ENCODE measurements at places on chromosomes 2 and 18. TPM values are rescaled to one million over a fixed set of nuclear protein-coding genes. Genes with fewer than 3 reads are reported as not detected.

- H3K4me3 ChIP-seq: no peak overlapping the region
- H3K4me1 ChIP-seq: no peaks in the 10 kb centered on the region
- DNase-seq: no peak
- no peaks in the 10 kb centered on the region for H3K36me3 ChIP-seq
- H3K27ac ChIP-seq: no peak overlapping the region
These were observed 310.4 kb downstream of the LRRTM1 start for GRCh38 chr2:79994161-79994560.

GRCh38 chr2:54927085-54927750 is 123.0 kb downstream of the RTN4 start:
- H3K4me3 ChIP-seq: no peak overlapping the region
- no peaks in the 10 kb centered on the region for H3K27me3 ChIP-seq
- H3K27ac ChIP-seq: no peak overlapping the region
- no peaks in the 10 kb centered on the region for H3K36me3 ChIP-seq
- peak; percentile 41 for DNase-seq

GRCh38 chr18:29153091-29153490 is 976.2 kb upstream of the CDH2 start:
- DNase-seq: no peak
- H3K4me3 ChIP-seq: no peak overlapping the region
- no peaks in the 10 kb centered on the region for H3K36me3 ChIP-seq
- H3K27me3 ChIP-seq: no peaks in the 10 kb centered on the region
- H3K4me1 ChIP-seq: no peaks in the 10 kb centered on the region

DNA sequence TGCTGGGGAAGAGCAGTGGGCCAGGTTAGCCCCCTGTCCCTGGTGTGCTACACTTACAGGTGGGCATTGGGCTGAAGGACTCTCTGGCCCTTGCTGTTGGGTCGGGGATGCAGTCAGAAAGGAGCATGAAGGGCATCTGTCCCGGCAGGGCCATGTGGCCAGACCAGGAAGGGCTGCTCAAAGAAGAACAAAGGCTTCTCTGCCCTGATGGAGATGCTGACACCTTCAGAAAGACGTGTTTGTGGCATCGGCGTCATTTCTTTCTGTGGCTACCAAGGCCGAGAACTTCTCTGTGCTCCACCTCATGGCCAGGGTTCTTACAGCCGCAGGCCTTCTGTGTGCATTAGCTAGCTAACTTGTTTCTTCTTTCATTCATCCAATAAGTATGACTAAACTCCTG is 239.1 kb downstream of the FAM210A start:
- no peak for DNase-seq
- H3K36me3 ChIP-seq: no peaks in the 10 kb centered on the region
- H3K27me3 ChIP-seq: no peaks in the 10 kb centered on the region
- H3K4me1 ChIP-seq: no peaks in the 10 kb centered on the region

GRCh38 chr2:137183206-137183898 is 418.0 kb downstream of the THSD7B start:
- no peaks in the 10 kb centered on the region for H3K36me3 ChIP-seq
- no peak overlapping the region for H3K4me3 ChIP-seq
- H3K4me1 ChIP-seq: no peaks in the 10 kb centered on the region
- H3K27me3 ChIP-seq: no peaks in the 10 kb centered on the region
- no peak overlapping the region for H3K27ac ChIP-seq
- DNase-seq: no peak

- no peak overlapping the region for H3K27ac ChIP-seq
- H3K36me3 ChIP-seq: no peaks in the 10 kb centered on the region
- no peaks in the 10 kb centered on the region for H3K27me3 ChIP-seq
These were observed 79.6 kb upstream of the REV1 start for GRCh38 chr2:99569386-99569785.

C1QL2 gene
- not detected for total RNA-seq

ACADL gene
- total RNA-seq: 72.7 TPM

PAX3 gene
- not detected for total RNA-seq

METTL4 gene
- 13.6 TPM for total RNA-seq

ASB18 gene
- not detected for total RNA-seq
